ENCODE measurements at places on chromosomes 6 and 20. TPM values are rescaled to one million over a fixed set of nuclear protein-coding genes. Genes with fewer than 3 reads are reported as not detected.

Gene TPMT
- total RNA-seq: 13.9 TPM

Gene E2F1
- total RNA-seq: 4.3 TPM

Gene FAM110A
- 2.1 TPM for total RNA-seq

Gene CTCFL
- total RNA-seq: not detected

Gene DLL1
- 0.78 TPM for total RNA-seq

Gene IP6K3
- total RNA-seq: 0.20 TPM

Gene MROH8
- 1.5 TPM for total RNA-seq

Gene TRIM31
- total RNA-seq: not detected

Gene NTSR1
- 0.03 TPM for total RNA-seq

Gene ZNF318
- 8.0 TPM for total RNA-seq

Gene SLC13A3
- total RNA-seq: 2.2 TPM

Gene C6orf62
- total RNA-seq: 169 TPM

Gene CST3
- 515 TPM for total RNA-seq

Gene TP53TG5
- total RNA-seq: not detected

Gene ZNF391
- 1.6 TPM for total RNA-seq

Gene FBXO9
- 39.9 TPM for total RNA-seq

Gene CFAP206
- 0.59 TPM for total RNA-seq

Gene BCKDHB
- total RNA-seq: 10.7 TPM

Gene AURKA
- total RNA-seq: 6.0 TPM

Gene PAQR8
- 4.4 TPM for total RNA-seq

Gene DLK2
- 0.20 TPM for total RNA-seq

Gene NFATC2
- 0.30 TPM for total RNA-seq
